Muscle of arm (tissue), 14 donors: ENCODE measurements at places on chromosomes 2 and 18.

GRCh38 chr2:232088771-232089170, 127.3 kb downstream of the DIS3L2 start:
- DNase-seq: no peak

GRCh38 chr2:46290078-46290477, 7.1 kb upstream of the EPAS1 start:
- no peak for DNase-seq

DNA sequence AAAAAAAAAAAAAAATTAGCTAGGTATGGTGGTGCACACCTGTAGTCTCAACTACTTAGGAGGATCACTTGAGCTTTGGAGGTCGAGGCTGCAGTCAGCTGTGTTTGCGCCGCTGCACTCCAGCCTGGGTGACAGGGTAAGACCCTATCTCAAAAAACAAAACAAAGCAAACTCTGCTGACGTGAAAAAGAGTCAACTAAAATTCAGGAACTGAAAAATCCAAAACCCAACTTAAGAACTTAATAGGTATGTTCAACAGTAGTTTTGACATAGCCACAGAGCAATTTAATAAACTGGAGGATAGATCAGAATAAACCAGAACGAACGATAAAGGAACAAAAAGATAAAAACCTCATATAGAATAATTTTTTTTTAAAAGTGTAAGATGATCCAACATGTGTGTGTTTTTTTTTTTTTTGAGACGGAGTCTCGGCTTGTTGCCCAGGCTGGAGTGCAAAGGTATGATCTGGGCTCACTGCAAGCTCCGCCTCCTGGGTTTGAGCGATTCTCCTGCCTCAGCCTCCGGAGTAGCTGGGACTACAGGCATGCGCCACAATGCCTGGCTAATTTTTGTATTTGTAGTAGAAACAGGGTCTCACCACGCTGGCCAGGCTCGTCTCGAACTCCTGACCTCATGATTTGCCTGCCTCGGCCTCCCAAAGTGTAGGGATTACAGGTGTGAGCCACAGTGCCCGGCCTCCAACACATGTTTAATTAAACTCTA, 4.3 kb upstream of the ZNF236 start:
- no peak for DNase-seq

GRCh38 chr18:13993730-13994129, 78.4 kb upstream of the MC2R start:
- no peak for DNase-seq

- peak; percentile 78 for DNase-seq
These were observed 199.7 kb downstream of the ADCYAP1 start for GRCh38 chr18:1104181-1104881.

GRCh38 chr2:164510895-164511294, 110.4 kb downstream of the GRB14 start:
- no peak for DNase-seq

GRCh38 chr18:777021-777420, 35.0 kb downstream of the YES1 start:
- DNase-seq: no peak

DNA sequence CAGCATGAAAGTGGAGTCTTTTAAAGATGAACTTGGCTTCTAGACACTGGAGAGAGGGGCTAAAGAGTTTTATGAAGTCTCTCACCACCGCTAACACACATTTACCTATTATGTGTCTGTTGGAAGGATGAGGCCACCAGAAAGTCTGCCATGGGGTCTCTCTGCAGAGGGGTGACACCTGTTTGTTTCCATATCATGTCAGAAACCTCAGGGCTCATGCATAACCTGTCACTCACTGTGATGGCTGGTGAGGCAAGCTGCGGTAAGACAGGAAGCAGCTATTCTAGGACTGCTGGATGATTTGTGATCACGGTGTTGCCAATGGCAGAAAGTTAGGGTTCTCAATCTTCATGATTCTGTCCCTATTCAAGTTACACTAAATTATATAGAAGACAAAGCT, 60.8 kb upstream of the DNMT3A start:
- no peak for DNase-seq

- DNase-seq: no peak
These were observed 253.0 kb upstream of the NCKAP5 start for GRCh38 chr2:133821107-133821760.

DNA sequence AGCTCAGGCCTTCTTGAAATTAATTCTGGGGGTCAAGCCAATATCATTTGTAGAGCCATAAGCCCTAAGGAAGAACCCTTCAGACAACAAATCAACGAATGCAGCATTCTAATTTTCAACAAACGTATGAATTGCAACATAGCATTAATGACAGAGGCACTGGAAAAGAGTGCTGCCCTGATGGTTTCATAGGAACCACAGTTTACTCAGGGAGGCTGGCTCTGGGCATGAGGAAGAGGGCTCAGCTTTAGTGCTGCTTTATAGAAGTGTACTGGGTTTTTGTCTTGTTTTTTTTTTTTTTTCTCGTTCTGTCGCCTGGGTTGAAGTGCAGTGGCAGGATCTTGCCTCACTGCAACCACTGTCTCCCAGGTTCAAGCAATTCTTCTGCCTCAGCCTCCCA, 36.1 kb upstream of the CAB39 start:
- DNase-seq: no peak

GRCh38 chr2:215811409-215812345, 201.7 kb downstream of the MREG start:
- DNase-seq: no peak

DNA sequence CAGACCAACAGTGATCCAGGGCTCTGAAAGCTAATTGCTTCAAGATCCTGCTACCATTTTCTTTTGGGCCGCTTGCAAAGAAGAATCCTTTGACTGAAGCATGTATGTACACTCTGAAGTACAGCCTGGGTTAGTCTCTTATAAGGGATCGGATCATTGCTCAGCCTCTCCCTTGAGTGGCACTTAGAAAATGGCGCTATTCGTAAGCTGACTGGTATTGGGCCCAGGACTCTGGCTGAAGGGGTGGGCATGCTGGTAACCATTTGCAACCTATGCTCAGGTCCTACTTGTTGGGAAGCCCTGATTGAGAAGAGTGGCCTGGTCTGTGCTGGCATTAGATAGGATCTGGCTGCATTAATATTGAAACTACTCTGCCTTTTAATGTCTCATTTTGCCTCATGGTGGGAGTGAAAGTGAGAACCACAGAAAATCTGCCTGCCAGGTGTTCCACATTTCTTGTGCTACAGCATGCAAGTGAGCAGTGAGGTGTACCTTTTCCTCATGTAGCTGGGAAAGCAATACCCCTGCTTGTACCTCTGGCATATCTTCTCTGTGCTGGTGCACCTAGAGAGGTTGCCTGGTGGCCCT, 661 bp upstream of the MGAT5 start:
- DNase-seq: no peak

- no peak for DNase-seq
These were observed 63.2 kb downstream of the UGGT1 start for GRCh38 chr2:128154225-128154624.
